ENCODE measurements at places on chromosomes 2 and 18.

DNA sequence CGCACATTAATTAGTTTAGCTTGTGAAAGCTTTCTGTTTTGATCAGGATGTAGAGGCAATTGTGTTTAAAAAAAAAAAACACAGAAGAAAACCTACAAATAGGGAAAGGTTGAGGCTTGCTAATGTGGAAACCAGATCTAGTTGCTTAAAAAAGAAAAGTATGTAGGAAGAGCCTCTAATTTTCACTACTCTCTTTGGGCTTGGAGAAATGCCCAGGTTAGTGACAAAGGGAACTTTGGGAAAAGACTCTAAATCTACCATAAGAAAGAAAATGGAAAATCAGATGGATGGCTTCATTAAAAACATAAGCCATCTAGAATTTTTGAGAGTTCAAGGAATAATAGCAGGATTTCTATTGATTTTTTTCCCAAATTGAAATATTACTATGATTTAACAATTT lies 47.3 kb upstream of the SLC38A11 start:
- no peak for DNase-seq

DNA sequence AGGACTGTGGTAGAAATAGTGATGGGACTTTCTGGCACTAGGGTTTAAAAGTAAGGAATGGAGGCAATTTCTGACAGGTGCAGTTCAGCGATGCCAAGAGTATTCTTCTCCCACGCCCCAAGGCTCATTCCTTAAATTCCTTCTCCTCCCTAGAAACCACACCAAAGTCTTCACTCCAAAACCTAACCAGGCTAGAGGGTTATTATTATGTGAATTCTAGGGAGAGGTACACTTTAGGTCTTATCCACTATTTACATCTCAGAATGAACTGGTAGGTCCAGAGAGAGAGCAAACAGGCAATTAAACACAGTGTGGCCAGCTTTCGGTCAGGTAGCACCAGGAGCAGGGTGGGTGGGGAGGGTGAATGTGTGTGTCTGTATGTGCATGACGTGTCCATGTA lies 11.4 kb downstream of the IL1F10 start:
- DNase-seq: no peak

GRCh38 chr2:223758131-223758840 lies 79.1 kb downstream of the AP1S3 start:
- DNase-seq: no peak

GRCh38 chr2:19357402-19358241 lies 801 bp downstream of the OSR1 start:
- DNase-seq: peak; percentile 36

- DNase-seq: no peak
Measured at GRCh38 chr2:29725610-29726009, 195.8 kb downstream of the ALK start.
